Stimulated activated CD4-positive, alpha-beta T cell treated with anti-CD3 and anti-CD28 coated beads, TNF-alpha, amount 100 ng/mL, for 48 hours (primary cell): ENCODE measurements at places on chromosomes 3 and 15.

GRCh38 chr15:76565366-76565765 is 228.8 kb downstream of the ISL2 start:
- no peak for DNase-seq

GRCh38 chr15:42159381-42160015 is 3.1 kb upstream of the PLA2G4F start:
- DNase-seq = no peak

GRCh38 chr3:25025236-25025635 is 402.8 kb upstream of the RARB start:
- no peak for DNase-seq

GRCh38 chr3:25171118-25171807 is 256.8 kb upstream of the RARB start:
- no peak for DNase-seq

- DNase-seq = no peak
Observed at GRCh38 chr3:16189201-16189600, 14.7 kb downstream of the GALNT15 start.

- no peak for DNase-seq
Observed at GRCh38 chr3:110253794-110254193, 817.8 kb upstream of the NECTIN3 start.

- DNase-seq = no peak
Observed at GRCh38 chr3:14222900-14223594, 44.4 kb downstream of the LSM3 start.

DNA sequence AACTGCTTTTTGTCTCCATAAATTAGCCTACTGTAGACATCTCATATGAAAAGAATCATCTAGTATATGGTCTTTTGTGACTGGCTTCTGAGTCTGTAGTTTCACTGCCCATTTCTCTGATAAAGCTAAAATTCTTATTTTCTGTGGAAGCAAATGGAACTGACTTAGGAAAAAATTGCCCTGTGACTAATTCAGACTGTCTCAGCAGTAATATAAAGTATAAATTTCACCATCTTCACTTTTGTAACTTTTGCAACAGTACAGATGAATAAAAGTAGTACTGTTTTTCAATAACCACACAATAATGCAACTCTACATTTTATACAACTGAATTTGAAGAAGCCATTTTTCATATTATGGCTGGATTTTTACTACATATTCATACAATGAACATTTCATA is 104.1 kb downstream of the TBC1D5 start:
- no peak for DNase-seq

GRCh38 chr3:39497753-39498152 is 30.3 kb downstream of the MOBP start:
- no peak for DNase-seq

DNA sequence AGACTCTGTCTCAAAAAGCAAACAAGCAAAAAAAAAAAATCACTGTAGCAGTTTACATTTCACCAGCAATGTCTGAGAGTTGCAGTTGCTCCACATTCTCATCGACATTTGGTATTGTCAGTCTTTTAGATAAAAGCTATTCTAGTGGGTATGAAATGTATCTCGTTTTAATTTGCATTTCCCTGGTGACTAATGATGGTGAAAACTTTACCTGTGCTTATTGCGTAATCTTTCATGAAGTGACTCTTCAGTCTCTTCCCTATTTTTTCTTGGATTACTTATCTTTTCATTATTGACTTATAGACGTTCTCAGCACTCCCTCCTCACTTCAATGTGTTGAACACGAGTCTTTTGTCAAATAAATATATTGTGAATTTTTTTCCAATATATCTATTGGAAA is 37.2 kb upstream of the CLSTN2 start:
- no peak for DNase-seq

GRCh38 chr3:12231431-12231830 is 57.4 kb upstream of the PPARG start:
- DNase-seq = no peak

DNA sequence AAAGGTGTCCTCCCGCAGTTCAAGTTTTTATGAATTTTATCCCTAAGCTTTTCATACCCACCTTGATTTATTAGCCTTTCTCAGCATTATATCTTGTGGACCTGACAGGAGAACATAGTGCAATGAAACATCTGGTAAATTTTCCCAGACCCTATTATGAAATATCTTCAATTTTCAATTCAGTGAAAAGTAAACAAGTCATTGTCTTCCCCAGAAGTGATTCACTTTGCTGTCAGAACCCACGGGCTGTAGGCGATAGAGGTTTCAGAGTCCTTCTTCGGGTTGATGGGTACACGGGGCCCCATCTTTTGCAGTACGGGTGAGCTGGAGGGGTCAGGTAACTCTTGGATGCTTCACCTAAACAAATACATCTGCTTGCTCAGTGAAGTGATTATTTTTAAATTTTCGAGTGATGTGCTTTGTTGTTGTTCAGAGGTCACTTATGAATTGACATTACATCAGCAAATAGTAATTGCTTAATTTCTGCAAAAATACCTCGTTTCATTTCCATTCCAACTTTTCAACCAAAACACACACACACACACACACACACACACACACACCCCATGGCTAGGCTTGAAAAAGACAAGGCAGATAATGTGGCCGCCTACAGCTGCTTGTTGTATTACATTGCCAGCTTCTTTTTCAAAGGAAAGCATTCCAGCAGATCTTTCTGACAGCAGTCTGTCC is 102.9 kb downstream of the SEMA6D start:
- no peak for DNase-seq

- no peak for DNase-seq
Observed at GRCh38 chr3:38707730-38708129, 58.2 kb upstream of the SCN5A start.

GRCh38 chr15:60363087-60363549 is 34.7 kb downstream of the ANXA2 start:
- no peak for DNase-seq

- DNase-seq = no peak
Observed at GRCh38 chr3:76410762-76411281, 625.5 kb upstream of the ZNF717 start.

DNA sequence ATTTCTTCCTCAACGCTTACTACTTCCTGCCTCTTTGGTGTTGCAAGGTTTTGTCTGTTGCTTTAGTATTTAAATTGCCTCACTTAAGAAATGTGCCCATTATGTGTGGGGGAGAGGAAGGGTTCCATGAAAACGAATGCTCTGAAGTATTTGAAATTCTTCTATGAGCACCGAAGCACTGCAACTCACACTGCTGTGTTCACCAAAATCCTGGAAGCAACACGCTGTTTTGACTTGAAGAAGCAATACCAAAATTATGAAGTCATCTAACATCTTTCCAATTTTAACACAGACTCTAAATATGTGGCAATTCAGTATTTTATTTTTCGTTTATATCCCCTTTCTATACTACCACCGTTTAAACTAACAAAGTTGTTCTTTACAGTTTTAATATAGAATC is 101.5 kb downstream of the RBMS3 start:
- DNase-seq = no peak

DNA sequence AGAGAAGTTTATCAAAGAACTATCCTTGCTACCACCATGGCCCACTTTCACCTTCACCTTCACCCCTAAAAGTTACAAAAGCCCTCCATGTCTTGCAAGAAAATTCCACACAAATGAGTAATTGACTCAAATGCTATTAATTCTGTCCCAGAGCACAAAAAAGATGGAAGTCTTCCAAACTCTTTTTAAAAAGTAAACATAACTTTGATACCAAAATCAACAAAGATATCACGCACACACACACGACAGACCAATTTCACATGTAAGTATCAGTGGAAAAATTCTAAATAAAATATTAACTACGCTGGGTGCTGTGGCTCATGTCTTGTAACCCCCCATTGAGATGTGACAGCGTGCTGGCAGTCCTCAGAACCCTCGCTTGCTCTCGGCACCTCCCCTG is 1.1 kb upstream of the MCCC1 start:
- no peak for DNase-seq

DNA sequence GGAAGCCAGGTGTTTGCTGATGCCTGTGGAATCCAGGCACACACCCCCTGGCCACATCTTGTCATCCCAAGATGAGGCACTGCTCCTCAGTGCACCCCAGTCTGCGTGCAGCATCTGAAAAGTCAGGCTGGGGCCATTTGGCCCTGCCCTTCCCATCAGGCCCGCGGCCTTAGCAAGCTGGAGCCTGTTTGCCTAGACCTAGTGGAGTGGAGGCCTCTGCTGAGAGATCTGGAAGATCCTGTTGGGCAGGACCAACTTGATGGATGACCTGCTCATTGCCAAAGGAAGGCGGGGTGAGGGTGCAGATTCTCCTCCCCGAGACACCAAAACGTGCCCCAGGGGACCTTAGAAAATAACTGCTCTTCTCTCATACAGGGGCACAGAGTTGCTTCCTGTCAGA is 220.2 kb downstream of the SHQ1 start:
- DNase-seq = no peak

- DNase-seq = no peak
Observed at GRCh38 chr3:34073111-34073510, 274.7 kb downstream of the PDCD6IP start.

- DNase-seq = no peak
Observed at GRCh38 chr3:2950159-2950558, 160.0 kb downstream of the IL5RA start.

DNA sequence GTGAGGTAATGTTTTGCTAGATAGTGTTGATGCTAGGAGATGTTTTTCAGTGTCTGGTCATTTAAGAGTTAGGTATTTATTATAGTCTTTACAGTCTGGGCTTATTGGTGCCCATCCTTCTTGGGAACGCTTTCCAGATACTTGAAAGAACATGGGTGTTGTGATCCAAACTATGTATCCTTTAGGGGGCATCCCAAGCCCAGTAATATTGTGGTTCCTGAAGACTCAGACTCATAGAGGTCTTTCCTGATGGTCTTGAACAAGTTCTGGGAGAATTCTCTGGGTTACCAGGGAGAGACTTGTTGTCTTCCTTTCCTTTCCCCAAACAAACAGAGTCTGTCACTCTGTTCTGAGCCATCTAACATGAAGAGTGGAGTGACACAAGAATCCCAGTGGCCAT is 99.7 kb upstream of the LRRC3B start:
- no peak for DNase-seq

GRCh38 chr3:150020527-150020926 is 49.8 kb upstream of the PFN2 start:
- no peak for DNase-seq
